Stimulated activated CD4-positive, alpha-beta T cell treated with anti-CD3 and anti-CD28 coated beads, Interleukin-1b, Interleukin-23, amount 100 ng/mL, for 48 hours (primary cell): ENCODE measurements at places on chromosomes 1 and 21.

GRCh38 chr1:95951371-95952102 lies 717.5 kb downstream of the RWDD3 start:
- no peak for DNase-seq

DNA sequence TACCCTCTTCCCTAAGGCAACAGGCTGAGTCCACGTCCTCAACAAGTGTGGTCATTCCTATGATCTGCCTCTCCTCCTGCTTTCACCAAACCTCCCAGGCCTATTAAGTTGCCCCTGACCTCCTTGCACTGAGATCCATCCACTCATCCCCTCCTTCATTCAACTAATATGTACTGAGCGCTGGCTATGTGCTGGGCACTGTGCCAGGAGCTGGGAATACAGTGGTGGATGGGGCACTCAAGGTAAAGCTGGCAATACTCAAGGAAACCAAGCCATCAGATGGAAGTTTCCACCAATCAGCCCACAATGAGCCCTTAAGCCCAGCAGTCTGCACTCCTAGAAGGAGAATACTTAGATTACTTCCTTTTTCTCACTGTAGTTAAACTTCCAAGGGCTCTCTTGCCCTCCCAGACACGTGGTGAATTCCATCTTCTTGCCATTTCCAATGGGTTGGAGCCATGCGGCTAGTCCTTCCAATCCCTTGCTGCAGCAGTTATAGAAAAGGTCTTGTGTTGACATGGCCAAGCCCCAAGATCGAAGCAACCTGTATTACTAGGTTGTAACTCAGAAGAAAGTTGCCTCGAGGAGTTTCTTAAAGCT lies 279.9 kb upstream of the RUNX1 start:
- no peak for DNase-seq

- DNase-seq: no peak
These were observed 41.2 kb downstream of the GJA5 start for GRCh38 chr1:147719029-147719698.

DNA sequence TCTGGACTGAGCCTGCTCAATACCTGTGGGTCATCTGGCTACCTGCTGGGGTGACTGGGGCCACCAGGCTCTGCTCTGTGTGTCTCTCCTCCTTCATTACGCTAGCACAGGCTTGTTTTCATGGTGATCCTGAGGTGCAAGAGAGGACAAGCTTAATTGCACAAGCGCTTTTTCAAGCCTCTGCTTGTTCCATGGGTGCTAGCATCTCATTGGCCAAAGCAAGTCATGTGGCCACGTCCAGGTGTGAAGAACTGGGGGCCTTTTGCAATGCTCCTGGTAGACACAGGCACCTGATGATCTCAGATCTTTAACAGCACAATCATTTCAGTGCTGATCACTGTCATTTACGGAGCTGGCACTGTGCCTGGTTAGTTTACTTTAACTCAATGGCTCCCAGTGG lies 114.6 kb downstream of the KAZN start:
- no peak for DNase-seq

DNA sequence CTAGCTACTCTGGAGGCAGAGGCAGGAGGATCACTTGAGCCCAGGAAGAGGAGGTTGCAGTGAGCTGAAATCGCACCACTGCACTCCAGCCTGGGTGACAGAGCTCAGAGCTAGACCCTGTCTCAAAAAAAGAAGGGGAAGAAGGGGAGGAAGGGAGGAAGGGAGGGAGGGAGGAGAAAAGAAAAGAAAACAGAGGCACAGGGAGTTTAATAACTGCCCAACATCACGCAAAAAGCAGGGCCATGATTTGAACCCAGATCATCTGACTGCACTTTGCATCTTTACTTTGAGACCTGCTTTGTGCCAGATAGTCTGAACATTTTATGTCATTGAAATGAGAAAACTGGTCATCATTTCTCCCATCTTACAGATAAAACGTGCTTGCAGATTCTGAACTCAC lies 2.0 kb downstream of the LURAP1 start:
- no peak for DNase-seq
